CD8-positive, alpha-beta memory T cell (primary cell): ENCODE measurements at places on chromosomes 1 and 21. TPM values are rescaled to one million over a fixed set of nuclear protein-coding genes. Genes with fewer than 3 reads are reported as not detected.

Gene MARK1
- 0.09 TPM for total RNA-seq

Gene HRNR
- total RNA-seq, result not detected

Gene NHLH1
- total RNA-seq, result 0.38 TPM

Gene CD53
- 194 TPM for total RNA-seq

GRCh38 chr1:61135291-61135690, 52.9 kb downstream of the NFIA start:
- DNase-seq, result no peak
- no peak overlapping the region for H3K27ac ChIP-seq
- H3K4me3 ChIP-seq, result no peak overlapping the region
- H3K4me1 ChIP-seq, result no peaks in the 10 kb centered on the region

- H3K36me3 ChIP-seq, result no peaks in the 10 kb centered on the region
- H3K4me3 ChIP-seq, result no peak overlapping the region
- no peaks in the 10 kb centered on the region for H3K27me3 ChIP-seq
- no peaks in the 10 kb centered on the region for H3K4me1 ChIP-seq
- H3K27ac ChIP-seq, result no peak overlapping the region
Measured at GRCh38 chr1:200072636-200073285, 45.3 kb downstream of the NR5A2 start.

GRCh38 chr1:170318736-170319135, 173.0 kb downstream of the NTMT2 start:
- no peaks in the 10 kb centered on the region for H3K27me3 ChIP-seq
- H3K27ac ChIP-seq, result no peak overlapping the region
- no peaks in the 10 kb centered on the region for H3K36me3 ChIP-seq
- DNase-seq, result no peak
- no peak overlapping the region for H3K4me3 ChIP-seq

DNA sequence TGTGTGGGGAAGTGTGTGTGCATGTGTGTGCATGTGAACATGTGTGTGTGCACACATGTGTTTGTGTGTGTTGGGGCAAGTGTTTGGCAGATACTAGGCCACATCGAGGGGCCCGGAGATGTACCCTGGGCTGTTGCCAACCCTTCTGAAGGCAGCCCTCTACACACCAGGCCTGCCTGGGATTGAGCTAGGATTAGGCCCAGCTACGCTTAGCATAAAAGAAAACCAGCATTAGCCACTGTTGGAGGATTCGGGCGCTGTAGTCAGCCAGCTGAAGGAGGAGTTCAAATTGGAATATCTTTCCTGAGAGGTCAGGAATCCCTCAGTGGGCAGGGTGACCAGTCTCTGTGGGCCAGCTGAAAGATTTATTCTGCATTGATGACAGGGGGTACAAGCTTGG, 10.6 kb upstream of the ALX3 start:
- H3K27me3 ChIP-seq, result peaks cover 39% of the 10 kb centered on the region
- no peak overlapping the region for H3K27ac ChIP-seq
- H3K36me3 ChIP-seq, result no peaks in the 10 kb centered on the region
- H3K4me1 ChIP-seq, result peaks cover 7% of the 10 kb centered on the region

GRCh38 chr1:199857108-199857507, 170.4 kb upstream of the NR5A2 start:
- no peak for DNase-seq
- no peaks in the 10 kb centered on the region for H3K36me3 ChIP-seq
- H3K4me1 ChIP-seq, result no peaks in the 10 kb centered on the region
- H3K27ac ChIP-seq, result no peak overlapping the region
- no peak overlapping the region for H3K4me3 ChIP-seq

- H3K4me3 ChIP-seq, result no peak overlapping the region
- no peak for DNase-seq
- H3K36me3 ChIP-seq, result no peaks in the 10 kb centered on the region
- no peaks in the 10 kb centered on the region for H3K4me1 ChIP-seq
- H3K27me3 ChIP-seq, result no peaks in the 10 kb centered on the region
Measured at GRCh38 chr1:222898191-222898527, 83.3 kb downstream of the DISP1 start.

DNA sequence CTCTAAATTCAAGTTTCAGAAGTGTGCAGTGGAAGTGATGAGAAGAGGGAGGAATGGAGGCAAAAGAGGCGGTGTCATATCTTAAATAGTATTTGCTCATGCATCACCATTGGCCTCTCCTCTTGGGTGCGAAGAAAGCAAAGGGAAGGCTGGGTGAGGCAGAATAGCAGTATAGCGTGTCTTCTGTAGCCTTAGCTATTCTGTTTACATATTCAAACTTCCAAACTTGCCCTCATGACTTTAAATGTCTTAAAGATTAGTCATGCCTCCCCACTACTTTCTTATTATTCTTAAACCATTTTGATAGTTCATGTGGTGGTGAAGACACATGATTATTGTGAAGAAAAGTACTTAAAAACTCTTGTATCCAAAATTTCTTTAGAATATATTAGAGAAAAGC, 104.6 kb upstream of the TENT5C start:
- H3K27me3 ChIP-seq, result no peaks in the 10 kb centered on the region
- H3K4me3 ChIP-seq, result no peak overlapping the region
- no peak overlapping the region for H3K27ac ChIP-seq

DNA sequence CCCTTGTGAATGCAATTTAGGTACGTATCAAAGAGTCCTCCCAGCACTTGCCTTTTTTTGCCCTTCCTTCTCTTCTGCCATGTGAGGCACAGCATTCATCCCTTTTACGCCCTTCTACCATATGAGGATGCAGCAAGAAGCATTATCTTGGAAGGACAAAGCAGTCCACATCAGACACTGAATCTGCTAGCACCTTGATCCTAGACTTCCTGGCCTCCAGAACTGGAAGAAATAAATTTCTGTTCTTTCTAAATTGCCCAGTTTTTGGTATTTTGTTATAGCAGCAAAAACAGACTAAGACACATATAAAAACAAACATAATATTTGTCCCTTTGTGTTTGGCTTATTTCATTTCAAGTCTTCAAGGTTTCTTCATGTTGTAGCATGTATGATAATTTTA, 20.1 kb downstream of the EPS15 start:
- no peaks in the 10 kb centered on the region for H3K36me3 ChIP-seq
- H3K27me3 ChIP-seq, result no peaks in the 10 kb centered on the region
- peaks cover 19% of the 10 kb centered on the region for H3K4me1 ChIP-seq
- no peak overlapping the region for H3K27ac ChIP-seq

DNA sequence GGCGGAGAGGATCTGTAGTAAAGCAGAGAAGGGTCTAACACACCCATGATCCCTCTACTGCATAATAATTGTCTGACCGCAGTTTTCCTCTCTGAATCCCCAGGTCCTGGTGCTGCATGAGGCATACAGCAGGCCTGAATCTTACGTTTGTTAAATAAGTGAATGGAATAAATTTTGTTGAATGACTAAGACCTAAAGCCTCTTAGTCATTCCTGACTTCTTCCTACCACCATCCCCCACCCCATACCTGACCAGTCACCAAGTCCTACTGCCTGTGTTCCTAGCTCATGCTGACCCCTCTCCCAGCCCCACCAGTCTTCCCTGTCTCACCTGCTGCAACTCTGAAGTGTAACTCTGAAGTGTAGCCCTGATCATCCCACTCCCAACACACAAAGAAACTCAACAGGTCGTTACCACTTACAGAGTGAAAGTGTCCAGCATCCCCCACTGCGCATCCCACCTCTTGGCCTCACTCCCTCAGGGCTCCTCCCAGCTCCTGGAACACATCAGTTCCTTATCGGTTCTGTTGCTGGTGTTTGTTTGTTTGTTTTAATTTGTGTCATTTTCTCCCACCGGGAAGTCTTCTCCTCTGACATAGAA, 9.7 kb downstream of the GJA5 start:
- no peaks in the 10 kb centered on the region for H3K4me1 ChIP-seq
- H3K27ac ChIP-seq, result no peak overlapping the region
- H3K36me3 ChIP-seq, result no peaks in the 10 kb centered on the region
- DNase-seq, result no peak
- no peaks in the 10 kb centered on the region for H3K27me3 ChIP-seq

GRCh38 chr1:14037101-14037847, 337.3 kb downstream of the PRDM2 start:
- no peak overlapping the region for H3K27ac ChIP-seq
- H3K4me3 ChIP-seq, result no peak overlapping the region
- H3K36me3 ChIP-seq, result no peaks in the 10 kb centered on the region
- no peaks in the 10 kb centered on the region for H3K4me1 ChIP-seq
